ENCODE measurements at places on chromosomes 4 and X.

GRCh38 chr4:111652236-111652635, 493.0 kb upstream of the FAM241A start:
- DNase-seq: no peak

DNA sequence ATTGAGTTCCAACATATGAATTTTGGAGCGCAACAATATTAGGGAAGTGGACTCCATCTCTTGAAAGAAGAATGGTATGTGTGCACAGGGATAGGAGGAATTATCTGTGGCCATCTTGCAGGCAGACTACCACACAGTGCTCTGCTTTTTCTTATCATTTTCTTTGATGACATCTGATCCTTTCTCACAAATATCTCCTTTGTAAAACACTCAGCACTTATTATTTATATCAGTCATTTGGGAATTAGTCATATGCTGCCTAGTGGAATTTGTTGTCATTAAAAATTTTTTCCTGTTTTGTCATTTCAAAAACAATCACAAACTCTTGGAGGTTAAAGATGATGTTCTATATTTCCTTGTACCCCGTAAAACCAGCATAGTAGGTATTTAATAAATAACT, 444.3 kb upstream of the ATOH1 start:
- no peak for DNase-seq

GRCh38 chr4:187436251-187436650, 559.3 kb upstream of the ZFP42 start:
- DNase-seq: no peak

GRCh38 chrX:302975-303374, 15.6 kb downstream of the GTPBP6 start:
- no peak for DNase-seq

DNA sequence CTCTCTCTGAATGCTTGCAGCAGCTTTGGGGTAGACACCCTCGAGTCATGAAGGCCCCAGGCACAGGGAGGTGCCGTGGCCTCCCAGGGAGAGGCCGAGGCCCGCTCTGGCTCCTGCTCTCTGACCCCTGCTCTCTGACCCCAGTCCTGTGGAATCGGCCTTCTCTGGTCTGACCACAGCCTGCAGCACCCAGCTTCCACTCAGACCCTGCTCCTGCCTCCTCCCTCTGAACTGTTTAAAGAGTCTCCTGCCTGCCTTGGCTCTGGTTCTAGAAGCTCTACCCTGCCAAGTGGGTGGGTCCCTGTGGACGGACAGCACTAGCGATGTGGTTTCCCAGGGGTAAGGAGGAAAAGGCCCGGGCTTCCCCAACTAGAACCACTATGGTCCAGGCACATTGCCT, 78.2 kb upstream of the TMEM150C start:
- DNase-seq: no peak

DNA sequence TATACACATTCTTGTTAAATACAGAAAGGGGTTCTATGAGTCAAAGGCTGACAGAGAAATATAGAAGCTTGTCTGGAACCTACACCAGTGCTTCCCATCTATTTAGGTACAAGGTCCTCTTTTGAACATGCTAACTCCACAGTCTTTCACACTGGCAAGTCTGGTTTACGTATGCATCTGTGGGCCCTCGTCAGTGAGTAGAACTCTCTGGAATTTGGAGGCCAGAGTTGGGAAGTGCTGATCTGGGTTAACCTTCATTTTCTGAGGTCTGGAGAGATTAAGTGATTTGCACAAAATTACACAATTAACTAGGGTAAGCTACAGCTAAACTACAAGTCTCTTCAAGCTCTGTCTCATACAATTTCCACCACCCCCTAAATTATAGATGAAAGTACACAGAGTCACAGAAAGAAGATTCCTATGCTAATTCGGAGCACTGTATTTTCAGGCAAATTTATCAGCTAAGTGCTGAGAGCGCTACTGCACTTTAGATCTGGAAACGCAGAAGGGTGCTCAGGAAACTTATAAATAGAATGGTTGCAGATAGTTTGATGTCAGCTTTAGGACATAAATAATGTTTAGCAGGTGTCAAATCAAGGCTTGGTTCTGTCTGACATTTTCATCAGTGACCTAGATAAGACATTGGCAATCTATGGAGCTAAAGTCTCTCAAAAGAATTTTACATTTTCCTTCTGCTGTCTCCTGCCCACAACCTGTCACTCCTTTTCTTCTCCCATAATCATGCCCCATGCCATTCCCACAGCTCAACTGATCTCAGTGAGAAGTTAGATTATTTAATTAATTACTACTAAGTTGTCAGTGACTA, 43.0 kb upstream of the PDLIM5 start:
- no peak for DNase-seq

DNA sequence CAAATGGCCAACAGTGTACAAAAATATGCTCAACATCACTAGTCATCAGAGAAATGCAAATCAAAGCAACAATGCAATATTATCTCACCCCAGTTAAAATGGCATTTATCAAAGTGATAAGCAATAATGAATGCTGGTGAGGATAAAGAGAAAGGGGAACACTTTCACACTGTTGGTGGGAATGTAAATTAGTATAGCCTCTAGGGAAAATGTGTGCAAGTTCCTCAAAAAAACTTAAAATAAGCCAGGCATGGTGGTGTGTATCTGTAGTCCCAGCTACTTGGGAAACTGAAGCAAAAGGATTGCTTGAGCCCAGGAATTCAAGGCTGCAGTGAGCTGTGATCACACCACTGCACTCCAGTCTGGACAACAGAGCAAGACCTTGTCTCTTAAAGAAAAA, 572.1 kb downstream of the NLGN4X start:
- no peak for DNase-seq

GRCh38 chr4:108662629-108663028, 12.2 kb downstream of the OSTC start:
- no peak for DNase-seq

DNA sequence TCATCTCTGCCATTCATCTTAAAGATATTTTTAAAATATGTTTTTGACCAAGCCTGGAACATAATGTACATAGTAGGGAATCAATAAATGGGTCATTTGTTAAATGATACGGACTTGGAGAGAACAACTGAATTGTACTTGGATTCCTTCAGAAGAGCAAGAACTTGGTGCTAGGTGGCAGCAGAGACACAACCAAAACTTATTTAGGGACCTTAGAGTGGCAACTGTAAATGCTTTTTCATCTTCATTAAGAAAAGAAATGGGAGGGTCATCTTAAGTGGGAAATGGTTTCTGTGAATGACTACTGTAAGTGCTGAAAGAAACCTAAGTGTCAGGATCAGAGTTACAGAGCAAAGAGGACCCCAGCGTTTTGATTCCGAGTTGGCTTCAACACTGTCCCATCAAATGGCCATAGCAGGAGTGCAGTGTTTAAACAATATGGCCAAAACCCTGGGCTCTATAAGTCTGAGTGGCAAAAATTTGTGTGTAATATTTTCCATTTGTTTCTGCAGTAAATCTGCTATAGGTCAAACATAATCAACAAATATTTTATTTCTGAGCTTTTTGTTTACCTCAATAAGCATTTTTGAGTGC, 213.6 kb downstream of the PALLD start:
- no peak for DNase-seq

GRCh38 chrX:83845397-83845796, 15.5 kb upstream of the CYLC1 start:
- no peak for DNase-seq

GRCh38 chrX:40260146-40260747, 162.5 kb upstream of the BCOR start:
- DNase-seq: no peak

DNA sequence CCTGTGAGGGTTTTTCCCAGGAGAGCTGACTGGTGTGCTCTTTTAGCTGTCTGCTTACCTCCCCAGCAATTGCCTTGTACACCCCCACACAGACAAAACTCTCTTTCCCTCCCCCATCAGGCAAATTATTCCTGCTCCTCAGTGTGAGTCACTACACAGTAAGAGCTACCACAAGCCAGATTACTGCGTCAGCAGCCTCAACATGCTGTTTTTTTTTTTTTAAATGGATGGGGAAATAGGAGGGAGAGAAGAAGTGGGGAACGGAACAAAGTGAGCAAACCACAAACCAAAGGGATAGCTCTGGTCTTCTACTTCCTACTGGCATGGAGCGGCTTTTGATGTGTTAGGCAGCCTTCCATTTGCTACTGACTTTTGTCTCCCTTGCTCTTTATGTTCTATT, 107.5 kb upstream of the ACSL4 start:
- no peak for DNase-seq

GRCh38 chr4:122224348-122224747, 72.2 kb downstream of the BLTP1 start:
- no peak for DNase-seq

DNA sequence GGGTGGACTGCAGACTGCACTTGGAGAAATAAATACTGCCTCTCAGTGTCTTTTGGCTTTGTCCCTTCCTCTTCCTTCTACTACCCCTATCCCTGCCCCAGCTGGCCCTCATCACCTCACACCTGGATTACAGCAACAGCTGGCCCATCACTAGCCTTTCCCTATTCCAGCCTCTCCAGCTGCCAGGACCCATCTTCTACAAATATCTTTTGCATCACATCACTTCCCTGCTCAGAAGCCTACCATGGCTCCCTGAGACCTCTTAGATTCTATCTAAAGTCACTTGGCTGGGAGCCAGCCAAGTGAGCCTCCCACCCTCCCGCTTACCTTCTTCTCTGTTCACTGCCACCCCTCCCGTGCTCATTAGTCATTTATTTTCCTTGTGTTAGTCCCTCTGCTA, 66.8 kb downstream of the TSC22D3 start:
- DNase-seq: no peak

Measured in cerebellar nuclear complex (tissue), 1 donor.